ENCODE measurements at places on chromosomes 4 and X.

DNA sequence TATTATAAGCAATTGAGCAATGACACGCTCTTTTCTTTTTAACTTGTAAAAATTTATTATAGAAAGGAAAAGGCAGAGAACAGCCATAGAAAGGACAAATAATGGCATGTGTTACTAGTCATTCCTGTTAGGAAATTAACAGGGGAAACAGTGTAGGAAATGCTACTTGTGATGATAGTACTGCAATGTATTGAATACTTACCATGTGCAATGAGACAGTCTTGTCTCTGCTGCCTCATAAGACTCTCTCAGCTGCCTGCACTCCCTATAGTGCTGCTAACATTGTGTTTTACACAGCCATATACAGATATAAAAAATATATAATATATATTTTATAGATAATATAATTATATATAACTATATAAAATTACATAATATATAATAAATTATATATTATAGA is 62.3 kb upstream of the SHOX start:
- DNase-seq = no peak

GRCh38 chr4:105741548-105741947 is 33.0 kb downstream of the GSTCD start:
- no peak for DNase-seq

GRCh38 chr4:73245955-73246354 is 12.6 kb downstream of the ANKRD17 start:
- no peak for DNase-seq

- DNase-seq = no peak
These were observed 11.3 kb upstream of the PPM1K start for GRCh38 chr4:88295656-88296055.

- DNase-seq = no peak
These were observed 91.8 kb downstream of the SHISA3 start for GRCh38 chr4:42489095-42489494.

GRCh38 chr4:75557696-75558095 is 1.8 kb downstream of the ODAPH start:
- no peak for DNase-seq

- DNase-seq = no peak
These were observed 212.7 kb downstream of the CENPC start for GRCh38 chr4:67332627-67333026.

GRCh38 chrX:27078371-27078770 is 384.8 kb downstream of the PPP4R3C start:
- DNase-seq = no peak

- DNase-seq = no peak
These were observed 56.6 kb downstream of the AFM start for GRCh38 chr4:73538162-73538561.

DNA sequence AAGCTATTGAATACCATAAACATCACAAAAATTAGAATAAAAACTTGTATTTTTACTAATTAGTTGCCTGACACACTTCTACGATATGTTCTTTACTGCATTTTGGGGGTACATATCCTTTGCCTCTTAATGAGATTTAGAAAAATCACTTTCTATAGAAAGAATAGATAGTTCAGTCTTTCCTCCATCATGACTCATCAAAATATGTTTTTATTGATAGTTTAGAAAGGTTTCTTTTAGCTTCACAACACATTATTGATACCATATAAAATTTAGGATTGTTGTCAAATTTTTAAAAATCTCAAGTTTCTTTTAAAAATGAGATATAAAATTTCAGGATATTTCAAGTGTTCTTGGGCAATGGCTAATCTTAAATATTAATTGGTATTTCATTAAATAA is 74.5 kb upstream of the NOCT start:
- DNase-seq = no peak

GRCh38 chrX:148593987-148594386 is 93.6 kb downstream of the AFF2 start:
- no peak for DNase-seq

GRCh38 chr4:35166466-35166865 is 1077.8 kb downstream of the ARAP2 start:
- DNase-seq = no peak

DNA sequence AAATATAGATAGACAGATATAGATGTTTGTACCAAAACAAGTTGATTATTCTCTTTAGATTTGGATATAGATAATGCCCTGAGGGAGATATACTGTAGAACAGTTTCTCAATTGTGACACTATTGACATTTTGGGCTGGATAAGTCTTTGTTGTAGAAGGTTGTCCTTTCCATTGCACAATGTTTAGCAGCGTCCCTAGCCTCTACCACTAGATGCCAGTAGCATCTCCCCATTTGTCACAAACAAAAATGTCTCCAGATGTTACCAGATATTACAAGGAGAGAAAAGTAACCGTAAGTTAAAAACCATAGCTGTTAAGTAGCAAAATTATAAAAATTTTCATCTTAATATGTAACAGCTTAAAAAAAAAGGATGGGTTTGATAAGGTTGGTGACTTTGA is 2595.3 kb downstream of the ARAP2 start:
- no peak for DNase-seq

DNA sequence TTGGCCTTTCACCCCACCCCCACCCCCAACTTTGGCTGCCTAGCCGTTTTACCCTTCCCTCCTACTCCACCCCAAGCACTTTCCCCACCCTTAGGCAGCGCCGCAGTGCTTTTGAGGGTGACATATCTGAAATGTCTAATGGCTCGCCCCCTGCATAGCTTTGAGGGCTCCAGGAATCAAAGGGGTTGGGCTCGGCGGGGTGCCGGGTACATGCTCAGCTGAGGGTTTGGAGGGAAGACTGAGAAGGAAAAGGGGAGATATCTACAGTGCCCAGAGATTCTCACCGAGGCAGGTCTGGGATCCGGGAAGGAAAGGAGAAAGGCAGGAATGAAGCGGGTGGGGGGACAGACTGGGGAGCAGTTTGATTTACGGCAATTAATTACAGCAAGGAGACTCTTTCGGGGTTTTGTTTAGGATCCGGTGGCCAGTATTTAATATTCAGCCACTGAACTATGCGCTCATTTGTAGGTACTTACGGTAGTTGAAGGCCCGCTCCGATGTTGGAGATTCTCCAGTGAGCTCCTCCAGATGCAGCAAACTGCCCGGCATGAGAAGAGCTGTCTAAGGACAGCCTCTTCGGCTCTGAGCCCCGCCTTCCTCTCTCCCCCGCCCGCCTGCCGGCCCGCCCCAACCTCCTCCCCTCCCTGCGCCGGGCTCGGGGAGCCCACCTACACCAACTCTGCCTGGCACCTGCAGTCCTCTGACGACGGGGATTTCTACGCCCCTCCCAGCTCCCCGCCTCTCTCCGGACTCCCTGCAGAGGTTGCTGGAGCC is at the start of gene IGSF1:
Gene IGSF1 (minus strand): TSS at position 569 of the 774 bp plus-strand sequence. CDS start 2,632 bp downstream, outside the sequence.
- no peak for DNase-seq

GRCh38 chrX:130715299-130715698 is 187.7 kb downstream of the ENOX2 start:
- no peak for DNase-seq

- DNase-seq = no peak
These were observed 5.5 kb upstream of the ASMT start for GRCh38 chrX:1609311-1609710.

GRCh38 chrX:47530049-47530448 is 31.0 kb upstream of the ARAF start:
- no peak for DNase-seq

GRCh38 chrX:75181721-75182120 is 25.6 kb upstream of the ABCB7 start:
- DNase-seq = no peak

DNA sequence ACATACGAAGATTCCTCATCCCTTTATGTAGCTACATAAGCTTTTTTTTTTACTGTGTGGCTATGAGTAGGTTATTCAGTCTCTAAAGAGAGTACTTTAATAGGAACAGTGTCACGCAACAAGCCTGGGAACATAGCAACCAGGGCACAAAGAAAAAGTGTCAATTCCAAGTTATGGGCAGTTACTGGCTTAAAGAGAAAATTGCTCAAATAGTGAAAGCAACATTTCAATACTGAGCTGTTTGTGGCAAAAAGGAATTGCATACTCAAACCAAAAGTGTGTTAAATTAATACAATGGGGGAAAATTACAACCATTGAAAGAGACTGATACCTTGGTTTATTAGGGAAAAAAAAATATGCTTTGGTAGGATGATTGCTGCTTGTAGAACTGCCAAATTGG is 41.2 kb upstream of the ENOX2 start:
- no peak for DNase-seq

- DNase-seq = no peak
These were observed 40.5 kb upstream of the NKX1-1 start for GRCh38 chr4:1446502-1447386.

DNA sequence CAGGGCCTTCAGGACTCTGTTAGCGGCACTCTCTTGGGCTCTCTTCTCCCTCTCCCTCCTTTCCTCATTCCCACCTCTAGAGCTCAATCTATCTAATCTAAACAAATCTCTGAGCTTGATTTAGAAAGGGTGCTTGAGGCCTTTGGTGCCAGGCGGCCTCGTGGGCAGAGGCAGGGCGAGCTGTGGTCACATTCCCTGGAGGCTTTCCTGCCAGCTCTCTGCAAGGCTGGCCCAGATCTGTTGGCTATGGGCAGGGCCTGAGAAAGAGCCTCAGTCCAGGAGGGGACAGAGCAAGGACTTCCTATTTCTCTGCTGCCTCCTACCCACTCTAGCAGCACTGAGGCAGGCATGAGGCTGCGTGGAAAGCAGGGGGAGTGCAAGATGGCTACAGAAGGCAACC is 38.6 kb downstream of the PJA1 start:
- DNase-seq = no peak

DNA sequence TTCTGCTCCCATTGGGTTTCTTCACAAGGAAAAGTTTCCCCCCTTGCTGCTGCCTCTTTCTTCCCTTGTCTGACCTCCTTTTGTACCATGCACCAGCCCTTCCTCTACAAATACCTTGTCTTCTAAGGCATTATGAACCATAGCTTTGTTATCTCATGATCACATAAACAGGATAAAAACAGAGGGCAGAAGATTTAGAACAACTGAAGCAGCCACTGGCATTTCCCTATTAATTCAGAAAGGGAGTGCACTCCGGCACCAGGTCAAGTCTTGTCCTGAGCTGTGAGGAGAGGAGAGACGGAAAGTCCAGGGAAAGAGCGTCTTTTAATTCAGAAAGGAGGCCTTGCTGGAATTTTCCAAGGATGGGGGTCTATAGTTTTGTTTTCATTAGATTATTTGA is 281.7 kb downstream of the RCHY1 start:
- no peak for DNase-seq

- no peak for DNase-seq
These were observed 29.6 kb upstream of the AP1AR start for GRCh38 chr4:112201915-112202505.

DNA sequence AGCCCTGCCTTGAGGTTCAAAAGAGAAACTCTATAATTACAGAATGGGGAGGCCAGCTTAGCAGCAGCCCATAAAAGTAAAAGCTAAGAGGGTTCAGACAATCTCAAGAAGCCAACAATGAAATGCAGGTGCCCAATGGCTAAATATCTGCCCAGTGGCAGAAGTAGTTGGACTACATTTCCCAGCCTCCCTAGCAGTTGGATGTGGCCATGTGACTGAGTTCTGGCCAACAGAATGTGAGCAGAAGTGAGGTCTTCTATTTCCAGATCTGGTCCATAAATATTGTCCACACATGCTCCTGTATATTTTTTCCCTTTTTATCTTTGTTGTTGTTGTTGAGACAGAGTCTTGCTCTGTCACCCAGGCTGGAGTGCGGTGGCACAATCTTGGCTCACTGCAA is 127.9 kb upstream of the NHS start:
- DNase-seq = no peak

DNA sequence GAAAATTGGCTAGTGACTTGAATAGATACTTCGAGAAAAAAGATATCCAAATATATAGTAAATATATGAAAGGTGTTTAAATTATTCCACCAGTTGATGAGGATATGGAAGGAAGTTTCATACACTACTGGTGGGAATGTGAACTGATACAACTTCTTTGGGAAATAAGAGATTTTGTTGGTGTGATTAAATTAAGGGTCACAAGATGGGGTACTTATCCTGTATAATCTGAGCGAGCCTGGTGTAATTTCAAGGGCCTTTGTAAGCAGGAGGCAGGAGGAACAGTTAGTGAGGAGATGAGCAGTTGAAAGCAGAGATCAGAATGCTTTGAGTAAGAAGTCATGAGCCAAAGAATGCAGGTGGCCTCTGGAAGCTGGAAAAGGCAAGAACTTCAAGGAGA is 192.2 kb downstream of the KCTD8 start:
- no peak for DNase-seq

GRCh38 chr4:168269896-168270295 is 48.7 kb downstream of the DDX60 start:
- DNase-seq = no peak

DNA sequence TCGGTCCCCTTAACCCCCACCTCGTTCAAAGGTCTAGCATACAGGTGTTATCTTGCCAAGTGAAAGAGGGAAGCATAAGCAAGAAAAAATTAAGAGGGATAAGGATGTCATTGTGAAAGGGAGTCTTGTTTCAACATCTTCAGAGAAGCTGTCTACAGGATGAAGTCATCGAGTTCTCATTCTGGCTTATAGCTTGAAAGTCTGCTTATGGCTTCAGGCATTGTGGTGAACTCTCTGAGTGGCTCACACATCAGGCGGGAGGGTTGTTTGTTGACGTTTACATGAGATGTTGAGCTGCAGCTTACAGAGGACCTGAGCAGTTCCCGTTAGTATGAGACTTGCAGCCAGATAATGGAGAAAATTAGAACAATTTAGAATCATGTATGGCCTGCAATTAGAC is 16.6 kb downstream of the MAGEA9B start:
- DNase-seq = no peak

GRCh38 chrX:16488959-16489358 is 161.0 kb upstream of the S100G start:
- no peak for DNase-seq

DNA sequence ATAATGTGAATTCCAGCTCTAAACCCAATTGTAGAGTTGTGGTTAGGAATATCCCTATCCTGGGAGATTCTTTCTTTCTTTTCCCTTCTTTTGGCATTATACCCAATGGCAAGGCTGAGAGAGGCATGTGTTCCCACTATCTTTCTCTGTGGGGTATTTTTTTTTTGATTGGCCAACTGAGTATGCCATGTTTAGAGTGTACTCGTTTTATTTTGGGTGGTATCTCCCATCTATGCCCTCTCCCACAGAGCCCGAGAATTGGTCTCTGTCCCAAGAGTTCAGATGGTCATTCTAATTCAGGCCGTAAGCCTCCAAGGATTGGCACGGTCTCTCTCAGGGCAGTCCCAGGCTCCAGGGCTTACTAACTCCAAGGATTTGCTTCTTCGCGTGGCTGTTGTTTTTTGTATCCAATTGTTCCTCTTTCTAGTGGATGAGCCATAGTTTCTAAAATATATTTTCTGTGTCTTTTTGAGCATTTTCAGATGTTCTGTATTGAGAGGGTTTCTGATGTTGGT is 198.8 kb downstream of the SLC4A4 start:
- DNase-seq = no peak

GRCh38 chr4:101020956-101021355 is 326.4 kb downstream of the PPP3CA start:
- no peak for DNase-seq

DNA sequence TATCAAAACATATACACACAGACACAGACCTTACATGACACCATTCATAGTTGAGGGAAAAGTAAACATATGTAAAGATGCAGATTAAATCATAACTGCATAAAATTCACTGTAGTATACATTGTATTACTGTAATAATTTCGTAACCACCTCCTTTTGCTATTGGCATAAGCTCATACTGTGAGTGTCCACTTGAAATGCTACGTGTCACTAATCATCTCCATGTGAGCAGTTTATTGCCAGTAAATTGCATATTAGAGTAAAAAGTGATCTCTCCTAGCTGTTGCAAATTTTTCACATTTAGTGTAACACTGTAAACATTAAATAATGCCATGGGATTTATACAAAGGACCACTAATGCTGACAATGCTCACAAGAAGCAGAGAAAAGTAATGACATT is 256.7 kb upstream of the GNPDA2 start:
- no peak for DNase-seq

Data from stimulated activated CD8-positive, alpha-beta memory T cell treated with anti-CD3 and anti-CD28 coated beads, Interleukin-15, amount 100 ng/mL, for 24 hours (primary cell).